ENCODE measurements at places on chromosomes 1 and 21. TPM values are rescaled to one million over a fixed set of nuclear protein-coding genes. Genes with fewer than 3 reads are reported as not detected.

FMO1 gene
- total RNA-seq, result not detected

NBPF4 gene
- not detected for total RNA-seq

ACP6 gene
- 2.5 TPM for total RNA-seq

UMODL1 gene
- not detected for total RNA-seq

CELSR2 gene
- total RNA-seq, result under 0.01 TPM

DNASE2B gene
- not detected for total RNA-seq

CCDC185 gene
- not detected for total RNA-seq

ETV3L gene
- not detected for total RNA-seq

LYPD8 gene
- total RNA-seq, result not detected

ACAP3 gene
- 33.6 TPM for total RNA-seq

PSRC1 gene
- 20.9 TPM for total RNA-seq

RUNX3 gene
- not detected for total RNA-seq

USH2A gene
- total RNA-seq, result not detected

GON4L gene
- 40.9 TPM for total RNA-seq

VANGL1 gene
- total RNA-seq, result 11.8 TPM

FABP3 gene
- total RNA-seq, result 204 TPM

HMCN1 gene
- total RNA-seq, result 15.4 TPM

SPATA21 gene
- not detected for total RNA-seq

GNAT2 gene
- not detected for total RNA-seq
